ENCODE measurements at places on chromosomes 1 and 21.

DNA sequence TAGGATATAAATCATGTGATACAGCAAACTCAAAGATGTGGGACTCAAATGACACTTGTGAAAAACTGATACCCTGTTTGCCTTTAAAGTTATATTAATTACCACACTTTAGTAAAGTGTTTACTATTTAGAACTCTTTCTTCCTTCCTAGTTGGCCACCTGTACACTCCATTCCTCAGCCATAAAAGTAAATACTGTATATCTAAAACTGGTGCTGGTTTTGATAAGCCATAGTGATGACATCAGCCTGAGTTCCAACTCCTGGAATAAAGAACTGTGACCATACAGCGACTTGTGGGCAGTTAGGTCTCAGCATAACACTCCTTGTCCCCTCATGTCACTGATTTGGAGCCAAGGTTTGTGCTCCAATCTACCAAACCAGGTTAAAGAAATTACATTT is 2.8 kb downstream of the PTGER3 start:
- DNase-seq = no peak

GRCh38 chr1:21362096-21362495 is 71.8 kb upstream of the ECE1 start:
- no peak for DNase-seq

GRCh38 chr1:54028306-54029251 is 10.6 kb upstream of the LDLRAD1 start:
- DNase-seq = no peak

DNA sequence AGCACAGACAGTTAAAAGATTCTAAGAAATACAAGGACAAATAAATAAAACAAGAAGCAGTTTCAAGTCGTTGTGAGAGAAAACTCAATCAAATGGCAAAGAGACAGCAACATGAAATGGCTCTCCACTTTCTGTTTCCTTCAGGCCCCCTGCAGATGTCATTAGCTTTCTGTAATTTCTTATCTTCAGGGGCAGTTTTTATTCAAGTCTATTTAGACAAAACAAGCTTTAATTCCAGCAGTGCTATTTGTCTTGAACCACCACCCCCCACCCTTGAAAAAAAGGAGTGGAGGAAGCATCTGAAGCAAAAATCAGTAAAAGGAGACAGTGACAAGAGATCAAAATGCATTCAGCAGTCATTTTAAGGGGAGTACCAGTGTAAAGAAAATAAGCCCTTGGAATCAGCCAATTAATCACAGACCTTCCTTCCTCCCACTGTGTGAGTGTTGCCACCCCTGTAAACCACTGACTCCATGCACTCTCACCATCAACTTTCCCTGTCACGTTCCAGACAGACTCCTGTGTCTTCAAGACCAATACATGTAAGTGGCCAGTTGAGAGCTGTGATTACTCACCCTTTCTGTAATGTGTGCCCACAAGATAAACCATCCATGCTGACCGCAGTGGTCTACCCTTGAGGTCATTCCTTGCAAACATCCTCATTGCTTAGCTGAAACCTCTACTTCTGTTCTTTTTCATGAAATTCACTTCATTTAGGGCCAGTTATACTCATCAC is 136.1 kb upstream of the HOOK1 start:
- no peak for DNase-seq

DNA sequence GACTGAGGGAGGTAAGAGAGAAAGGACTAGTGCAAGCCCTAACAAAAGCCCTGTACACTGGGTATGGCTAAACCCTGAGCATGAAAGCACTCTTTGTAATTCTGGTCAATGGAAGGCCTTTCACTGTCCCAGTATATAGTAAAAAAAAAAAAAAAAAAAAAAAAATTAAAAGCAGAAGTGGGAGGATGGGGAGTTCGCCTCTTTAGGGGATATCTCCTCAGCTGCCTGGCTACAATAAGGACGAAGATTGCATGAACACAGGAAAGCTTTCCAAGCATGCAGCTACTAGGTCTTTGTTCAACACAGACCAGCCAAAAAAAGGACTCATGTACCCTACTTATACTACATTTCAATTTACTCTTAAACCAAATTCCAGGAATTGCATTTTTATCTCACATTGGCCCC is 59.1 kb downstream of the EIF4G3 start:
- no peak for DNase-seq

DNA sequence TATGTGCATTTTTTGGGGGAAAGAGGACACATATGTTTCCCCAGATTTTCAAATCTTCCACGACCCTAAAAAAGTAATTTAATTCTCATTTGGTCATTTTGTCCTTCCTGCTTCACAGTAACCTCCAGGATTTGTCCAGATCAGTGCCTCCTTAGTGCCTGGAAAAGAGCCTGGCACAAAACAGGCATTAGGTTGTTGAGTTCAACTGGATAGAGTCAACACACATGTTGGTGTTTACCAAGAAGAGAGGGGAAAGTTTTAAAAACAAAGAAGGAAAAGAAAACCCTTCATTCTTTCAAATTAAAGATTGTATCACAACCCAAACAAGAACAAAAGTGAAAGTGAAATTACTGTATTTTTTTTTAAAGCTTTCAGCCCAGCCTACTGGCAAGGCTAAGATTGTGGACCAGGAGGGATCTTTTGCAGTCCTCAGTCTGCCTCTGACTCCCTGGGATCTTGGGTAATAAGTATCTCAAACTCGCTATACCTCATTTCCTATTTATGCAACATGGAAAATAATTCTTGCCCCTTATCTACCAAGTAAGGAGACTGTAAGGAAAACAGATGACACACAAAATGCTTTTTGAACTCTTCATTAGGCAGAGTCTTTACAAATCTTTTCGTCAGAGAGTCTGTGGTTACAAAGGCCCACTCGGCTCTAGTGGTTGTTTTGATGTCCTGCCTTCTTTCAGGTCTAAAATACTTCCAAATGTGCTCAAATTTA is 57.8 kb downstream of the ZNF281 start:
- no peak for DNase-seq

- DNase-seq = no peak
Measured at GRCh38 chr1:241900381-241900780, 52.4 kb downstream of the EXO1 start.

DNA sequence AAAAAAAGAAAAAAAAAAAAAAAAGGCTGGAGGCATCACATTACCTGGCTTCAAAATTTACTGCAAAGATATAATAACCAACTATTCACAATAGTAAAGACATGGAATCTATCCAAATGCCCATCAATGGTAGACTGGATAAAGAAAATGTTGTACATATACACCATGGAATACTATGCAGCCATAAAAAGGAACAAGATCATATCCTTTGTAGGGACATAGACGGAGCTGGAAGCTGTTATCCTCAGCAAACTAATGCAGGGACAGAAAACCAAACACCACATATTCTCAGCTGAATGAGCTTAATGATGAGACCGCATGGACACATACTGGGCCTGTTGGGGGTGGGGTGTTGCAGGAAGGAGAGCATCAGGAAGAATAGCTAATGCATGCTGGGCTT is 330.5 kb downstream of the SRGAP2C start:
- no peak for DNase-seq

- no peak for DNase-seq
Measured at GRCh38 chr1:245807306-245807705, 652.5 kb downstream of the KIF26B start.

GRCh38 chr1:205041998-205042910 is 758 bp upstream of the CNTN2 start:
- DNase-seq = no peak

DNA sequence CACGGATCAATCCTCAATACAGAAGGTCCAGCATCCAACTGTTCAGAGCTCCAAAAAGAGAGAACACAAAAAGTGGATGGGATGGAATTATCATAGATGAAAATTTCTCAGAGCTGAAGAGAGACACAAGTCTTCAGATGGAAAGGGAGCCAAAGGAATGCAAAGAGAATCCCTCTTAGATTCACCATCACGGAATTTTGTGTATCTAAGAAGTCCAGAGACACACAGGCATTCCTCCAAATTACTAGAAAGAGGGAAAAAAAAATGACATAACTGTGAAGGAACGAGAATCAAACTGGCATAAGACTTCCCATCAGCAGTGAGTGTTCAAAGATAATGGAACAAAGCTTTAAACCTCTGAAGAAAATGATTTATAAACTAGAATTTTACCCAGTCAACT is 101.2 kb downstream of the ZSCAN20 start:
- DNase-seq = no peak

DNA sequence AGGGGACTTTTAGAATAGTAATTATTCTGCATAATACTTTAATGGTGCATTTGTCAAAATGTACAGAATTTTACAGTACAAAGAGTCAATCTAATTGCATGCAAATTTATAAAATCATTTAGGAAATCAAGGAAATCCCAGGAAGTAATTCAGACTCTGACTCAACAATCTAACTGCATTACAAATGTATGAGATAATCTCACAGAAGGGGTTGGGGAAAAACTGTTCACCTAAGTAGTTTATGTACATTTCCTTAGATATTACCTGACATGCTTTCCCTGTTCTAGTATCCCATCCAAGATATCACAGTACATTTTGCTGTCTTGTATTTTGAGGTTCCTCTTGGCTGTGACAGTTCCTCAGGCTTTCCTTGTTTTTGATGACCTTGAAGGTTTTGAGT is 4.7 kb downstream of the CRB1 start:
- DNase-seq = no peak

DNA sequence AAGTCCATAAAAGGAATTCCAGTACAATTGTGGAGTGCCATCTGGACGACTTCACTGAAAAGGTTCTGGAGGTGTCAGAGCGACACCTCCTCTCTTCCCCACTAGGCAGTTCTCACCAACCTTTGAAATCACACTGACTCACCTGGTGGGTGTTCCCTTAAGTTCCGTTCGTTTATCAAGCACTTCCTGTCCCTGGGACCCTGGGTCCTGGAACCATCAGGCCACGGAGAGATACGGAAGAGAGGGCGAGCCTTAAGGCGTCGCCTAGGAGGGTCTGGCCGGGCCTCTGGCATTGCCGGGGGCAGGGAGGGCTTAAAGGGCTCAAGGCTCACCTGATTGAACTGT is 317 bp downstream of the SPAG17 start:
- DNase-seq = no peak

DNA sequence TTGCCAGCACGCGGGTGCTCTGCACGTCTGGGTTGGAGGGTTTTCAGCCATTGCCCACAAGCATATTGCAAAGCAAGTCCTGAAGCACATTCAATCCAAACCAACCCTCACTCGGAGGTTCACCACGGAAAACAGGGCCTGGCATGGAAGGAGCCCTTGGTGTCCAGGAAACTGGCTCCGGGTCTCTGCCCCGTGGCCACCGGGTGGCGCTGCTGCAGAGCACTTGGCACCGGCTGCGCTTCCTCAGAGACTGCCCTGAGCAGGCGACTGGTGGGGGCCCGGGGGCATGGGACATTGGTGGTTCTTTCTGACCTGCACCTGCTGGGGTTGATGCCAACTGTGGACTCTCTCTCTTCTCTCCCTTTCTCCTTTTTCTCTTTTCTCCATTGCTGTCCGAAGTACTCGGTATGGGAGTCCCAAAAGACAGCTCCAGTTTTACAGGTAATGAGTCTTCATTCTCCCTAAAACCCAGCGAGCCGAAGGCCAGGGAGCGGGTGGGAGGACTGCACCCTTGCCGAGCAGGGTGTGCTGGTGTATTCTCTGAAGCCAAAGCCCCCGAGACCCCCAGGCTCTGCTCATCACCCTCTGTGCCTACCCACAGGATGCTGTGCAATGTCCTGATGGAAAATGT is 4.1 kb upstream of the KCNAB2 start:
- no peak for DNase-seq

- no peak for DNase-seq
Measured at GRCh38 chr1:35567947-35568558, 5.1 kb upstream of the TFAP2E start.

DNA sequence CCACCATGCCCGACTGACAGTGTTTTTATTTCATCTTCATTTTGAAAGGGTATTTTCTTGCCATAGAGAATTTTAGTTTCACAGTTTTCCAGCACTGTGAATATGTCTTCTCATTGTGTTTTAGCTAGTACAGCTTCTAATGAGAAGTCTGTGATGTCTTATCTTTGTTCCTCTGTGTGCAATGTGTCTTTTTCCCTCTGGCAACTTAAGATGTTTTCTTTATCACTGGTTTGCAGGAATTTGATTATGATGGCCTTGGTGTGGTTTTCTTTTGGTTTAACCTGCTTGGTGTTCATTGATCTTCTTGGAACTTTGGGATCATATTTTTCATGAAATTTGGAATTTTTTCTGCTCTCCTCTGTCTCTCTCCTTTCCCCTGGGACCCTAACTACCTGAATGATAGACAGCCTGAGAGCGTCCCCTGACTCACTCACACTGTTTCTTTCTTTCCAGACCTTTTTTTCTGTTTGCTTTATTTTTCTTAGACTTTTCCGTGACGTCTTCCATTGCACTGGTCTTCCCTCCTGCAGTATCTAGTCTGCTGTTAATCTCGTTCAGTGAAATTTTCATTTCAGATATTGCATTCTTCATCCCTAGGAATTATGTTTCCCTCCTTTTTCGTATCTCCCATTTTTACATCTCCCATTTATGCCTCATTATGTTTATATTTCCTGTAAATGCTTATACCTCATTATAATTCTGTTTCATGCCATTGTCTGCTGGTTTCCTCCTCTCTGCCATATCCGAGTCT is 48.5 kb downstream of the PDE9A start:
- DNase-seq = no peak

- DNase-seq = no peak
Measured at GRCh38 chr1:54009406-54009805, 8.6 kb downstream of the LDLRAD1 start.

- DNase-seq = no peak
Measured at GRCh38 chr1:220347654-220348175, 75.5 kb upstream of the RAB3GAP2 start.

- no peak for DNase-seq
Measured at GRCh38 chr1:47431534-47431933, 6.3 kb upstream of the FOXD2 start.

DNA sequence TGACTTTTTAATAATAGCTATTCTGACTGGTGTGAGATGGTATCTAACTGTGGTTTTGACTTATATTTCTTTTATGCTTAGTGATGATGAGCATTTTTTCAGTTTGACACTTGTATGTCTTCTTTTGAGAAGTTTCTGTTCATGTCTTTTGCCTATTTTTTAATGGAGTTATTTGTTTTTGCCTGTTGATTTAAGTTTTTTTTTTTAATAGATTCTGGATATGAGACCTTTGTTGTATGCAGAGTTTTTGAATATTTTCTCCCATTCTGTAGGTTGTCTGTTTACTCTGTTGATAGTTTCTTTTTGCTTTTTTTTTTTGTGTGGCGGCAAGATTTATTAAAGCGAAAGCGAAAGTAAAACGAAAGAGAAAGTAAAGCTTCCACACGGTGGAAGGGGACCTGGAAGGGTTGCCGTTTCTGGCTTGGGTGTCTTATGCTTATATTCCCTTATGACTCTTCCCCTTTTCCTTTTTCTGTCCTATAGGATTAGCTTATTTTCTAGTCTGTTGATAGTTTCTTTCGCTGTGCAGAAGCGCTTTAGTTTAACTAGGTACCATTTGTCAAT is 67.6 kb downstream of the TBX19 start:
- DNase-seq = no peak

- DNase-seq = peak; percentile 19
Measured at GRCh38 chr1:86703696-86704457, 499 bp upstream of the SH3GLB1 start.

GRCh38 chr1:149965440-149965839 is 28.8 kb upstream of the MTMR11 start:
- DNase-seq = no peak

Data from stimulated activated CD8-positive, alpha-beta memory T cell treated with anti-CD3 and anti-CD28 coated beads, Interleukin-4, amount 100 ng/mL, for 1 hour (primary cell).